CD4-positive, alpha-beta T cell treated with Interleukin-15 for 4 hours (primary cell): ENCODE measurements at places on chromosomes 2 and 18.

- DNase-seq: no peak
Measured at GRCh38 chr18:44298566-44298965, 382.1 kb upstream of the SETBP1 start.

GRCh38 chr2:48247206-48247605 is 282.7 kb upstream of the STON1 start:
- DNase-seq: no peak

- no peak for DNase-seq
Measured at GRCh38 chr2:75067506-75067905, 109.1 kb downstream of the POLE4 start.

- peak; percentile 35 for DNase-seq
Measured at GRCh38 chr18:35030277-35030989, 10.8 kb upstream of the MAPRE2 start.

DNA sequence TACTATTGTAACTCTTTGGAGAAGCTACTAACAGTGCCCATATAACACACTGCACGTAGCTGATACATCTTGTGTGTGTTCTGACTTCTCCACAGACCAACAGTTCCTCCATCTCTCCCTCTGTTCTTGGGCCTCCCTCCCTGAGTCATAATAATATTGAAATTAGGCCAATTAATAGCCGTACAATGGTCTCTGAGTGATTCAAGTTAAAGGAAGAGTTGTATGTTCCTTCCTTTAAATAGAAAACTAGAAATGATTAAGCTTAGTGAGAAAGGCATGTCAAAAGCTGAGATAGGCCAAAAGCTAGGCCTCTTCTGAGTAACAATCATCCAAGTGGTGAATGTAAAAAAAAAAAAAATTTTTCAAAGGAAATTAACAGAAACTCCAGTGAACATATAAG is 828.4 kb upstream of the CHAC2 start:
- DNase-seq: no peak

DNA sequence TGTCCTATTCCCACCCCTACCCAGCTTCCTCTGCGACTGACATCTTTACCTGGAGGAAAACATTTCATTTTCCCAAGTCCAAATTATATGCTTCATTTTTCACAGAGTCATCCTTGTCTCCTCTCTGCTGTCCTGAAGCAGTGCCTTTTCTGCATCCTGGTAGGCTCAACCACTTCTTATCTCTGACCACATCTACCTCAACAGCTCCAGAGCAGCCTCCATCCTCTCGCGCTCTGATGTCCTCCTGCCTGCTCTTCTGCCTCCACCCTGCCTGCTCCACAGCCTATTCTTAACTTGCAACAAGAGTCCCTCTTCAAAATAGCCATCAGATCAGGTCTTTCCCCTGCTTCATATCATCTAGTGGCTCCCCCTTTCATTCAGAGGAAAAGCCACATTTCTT is 457.1 kb downstream of the PARD3B start:
- no peak for DNase-seq

GRCh38 chr18:51865538-51865937 is 474.5 kb upstream of the DCC start:
- DNase-seq: no peak

- DNase-seq: no peak
Measured at GRCh38 chr18:56390626-56391025, 247.8 kb downstream of the TXNL1 start.

DNA sequence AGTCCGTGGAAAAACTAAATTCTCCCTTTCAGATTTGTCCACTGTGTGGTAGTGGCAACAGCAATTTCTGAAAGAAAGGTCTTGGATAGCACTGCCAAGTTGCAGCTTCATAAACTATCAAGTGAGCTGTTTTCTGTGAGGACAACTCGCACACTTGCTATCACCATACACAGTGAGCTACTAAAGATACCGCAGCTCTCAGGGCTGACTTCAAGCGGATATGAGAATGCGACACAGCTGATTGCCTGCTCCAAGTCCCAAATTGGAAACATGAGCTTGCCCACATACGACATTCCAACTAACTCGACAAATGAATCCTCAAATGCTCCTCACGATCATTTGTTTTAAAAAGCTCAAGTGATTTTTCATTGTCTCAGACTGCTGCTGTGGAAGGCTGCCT is 46.2 kb downstream of the E2F6 start:
- DNase-seq: no peak

DNA sequence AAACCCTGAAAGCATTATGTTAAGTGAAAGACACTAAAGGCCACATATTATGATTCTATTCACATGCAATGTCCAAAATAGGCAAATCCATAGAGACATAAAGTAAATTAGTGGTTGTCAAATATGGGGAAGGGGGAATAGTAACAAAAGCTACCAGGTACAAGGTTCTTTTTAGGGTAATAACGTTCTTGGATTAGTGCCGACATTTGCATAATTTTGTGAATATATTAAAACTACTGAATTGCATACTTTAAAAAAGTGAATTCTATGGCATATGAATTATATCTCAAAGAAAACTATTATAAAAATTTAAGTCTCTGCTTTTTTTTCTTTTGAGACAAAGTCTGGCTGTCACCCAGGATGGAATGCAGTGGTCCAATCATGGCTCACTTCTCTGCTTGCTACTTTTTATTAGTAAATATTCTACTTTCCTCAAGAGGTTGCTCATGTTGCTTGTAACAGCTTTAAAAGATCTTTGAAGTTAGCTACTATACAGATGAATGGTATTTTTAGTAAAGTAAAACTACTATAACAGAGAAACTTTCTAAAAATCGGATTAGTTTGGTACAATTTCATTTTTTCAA is 2.5 kb downstream of the SESTD1 start:
- DNase-seq: no peak

- DNase-seq: no peak
Measured at GRCh38 chr2:215994911-215995310, 18.4 kb downstream of the MREG start.

DNA sequence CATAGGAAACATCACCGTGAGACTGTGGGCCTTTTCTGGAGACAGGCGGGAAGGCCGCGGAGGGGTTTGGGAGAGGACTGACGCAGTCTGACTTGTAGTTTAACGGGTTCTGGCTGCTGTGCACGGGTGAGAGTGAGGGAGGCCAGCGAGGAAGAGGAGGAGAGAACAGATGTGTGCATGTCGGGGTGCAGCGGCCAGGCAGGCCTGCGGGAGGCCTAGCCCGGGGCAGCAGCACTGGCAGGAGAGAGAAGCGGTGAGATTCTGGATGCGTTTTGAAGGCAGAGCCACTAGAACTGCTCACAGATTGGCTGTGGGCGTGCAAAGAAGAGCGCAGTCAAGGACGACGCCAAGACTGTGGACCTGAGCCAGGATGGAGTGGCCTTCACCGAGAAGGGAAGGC is 53.9 kb downstream of the PTGR3 start:
- no peak for DNase-seq

GRCh38 chr2:241852116-241852980 is 6.3 kb downstream of the PDCD1 start:
- no peak for DNase-seq

- no peak for DNase-seq
Measured at GRCh38 chr2:64652231-64653108, 1.2 kb downstream of the SERTAD2 start.

DNA sequence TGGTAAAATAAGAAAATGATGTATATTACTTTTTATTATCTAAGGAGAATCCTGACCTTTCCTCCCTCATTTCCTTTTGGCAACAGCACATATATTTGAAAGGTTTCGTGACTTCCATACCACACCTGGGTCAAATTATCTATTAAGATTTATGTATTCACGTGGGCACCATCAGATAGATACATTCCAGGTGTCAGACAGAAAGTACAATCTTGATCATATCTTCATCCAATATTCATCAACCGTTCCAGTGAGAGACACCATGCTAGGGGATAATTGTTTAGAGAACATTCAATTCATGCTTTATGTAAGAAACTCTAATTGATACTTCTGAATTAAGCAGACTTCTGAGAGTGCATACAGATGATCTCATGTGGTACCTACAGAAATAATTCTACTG is 73.7 kb downstream of the SCN9A start:
- no peak for DNase-seq

- DNase-seq: no peak
Measured at GRCh38 chr2:103327966-103328365, 566.1 kb downstream of the TMEM182 start.

- DNase-seq: no peak
Measured at GRCh38 chr2:178860551-178860950, 53.3 kb upstream of the TTN start.

DNA sequence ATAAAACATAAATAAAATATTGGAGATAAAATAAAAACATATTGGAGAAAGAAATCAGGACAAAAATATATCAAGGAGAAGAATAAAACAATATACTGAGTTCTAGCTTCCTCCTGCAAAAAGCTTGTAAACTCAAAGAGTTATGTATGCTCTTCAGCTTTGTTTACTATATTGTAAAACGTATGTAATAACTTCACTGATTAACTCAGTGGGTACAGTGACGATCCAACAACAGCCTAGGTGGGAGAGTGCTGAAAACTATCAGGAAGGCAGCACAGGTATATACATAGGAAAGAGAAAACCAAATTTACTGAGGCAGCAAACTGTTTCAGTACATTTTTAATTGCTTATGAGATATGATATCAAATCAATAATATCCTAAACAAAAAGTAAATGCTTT is 8.3 kb downstream of the DSC2 start:
- DNase-seq: no peak

DNA sequence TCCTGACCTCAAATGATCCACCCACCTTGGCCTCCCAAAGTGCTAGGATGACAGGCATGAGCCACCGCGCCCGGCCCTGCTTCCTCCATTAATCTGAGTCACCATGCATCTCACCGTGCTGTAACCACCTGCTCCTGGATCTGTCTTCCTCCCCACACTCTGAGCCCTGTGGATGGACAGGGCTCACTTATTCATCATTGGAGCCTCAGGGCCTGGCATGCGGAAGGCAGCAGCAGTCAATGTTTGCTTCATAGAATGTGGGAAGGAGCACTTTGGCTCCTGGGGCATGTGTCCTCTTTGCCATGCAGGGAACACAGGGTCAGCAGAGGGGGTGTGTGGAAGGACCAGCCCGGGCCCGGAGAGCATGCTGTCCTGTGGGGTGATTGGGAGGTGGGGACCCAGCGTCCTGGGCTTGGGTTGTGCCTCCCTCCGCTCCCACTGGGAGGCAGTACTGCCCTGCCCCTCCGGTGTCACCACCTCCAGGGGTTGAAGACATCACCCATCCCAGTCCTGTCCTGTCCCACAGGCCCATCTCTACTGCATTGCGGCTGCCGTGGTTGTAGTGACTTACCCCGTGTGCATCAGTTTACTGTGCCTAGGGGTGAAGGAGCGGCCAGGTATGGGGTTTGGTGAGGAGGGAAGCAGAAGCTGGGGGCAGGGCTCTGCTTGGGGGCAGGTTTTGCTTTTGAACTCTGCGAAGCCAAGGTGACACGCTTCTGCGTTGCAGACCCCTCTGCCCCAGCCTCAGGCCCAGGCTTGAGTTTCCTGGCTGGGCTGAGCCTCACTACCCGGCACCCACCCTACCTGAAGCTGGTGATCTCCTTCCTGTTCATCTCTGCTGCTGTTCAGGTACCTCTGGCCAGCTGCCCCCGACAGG is 11.5 kb downstream of the MFSD2B start:
- DNase-seq: no peak

GRCh38 chr18:48694295-48694694 is 155.5 kb downstream of the CTIF start:
- no peak for DNase-seq

DNA sequence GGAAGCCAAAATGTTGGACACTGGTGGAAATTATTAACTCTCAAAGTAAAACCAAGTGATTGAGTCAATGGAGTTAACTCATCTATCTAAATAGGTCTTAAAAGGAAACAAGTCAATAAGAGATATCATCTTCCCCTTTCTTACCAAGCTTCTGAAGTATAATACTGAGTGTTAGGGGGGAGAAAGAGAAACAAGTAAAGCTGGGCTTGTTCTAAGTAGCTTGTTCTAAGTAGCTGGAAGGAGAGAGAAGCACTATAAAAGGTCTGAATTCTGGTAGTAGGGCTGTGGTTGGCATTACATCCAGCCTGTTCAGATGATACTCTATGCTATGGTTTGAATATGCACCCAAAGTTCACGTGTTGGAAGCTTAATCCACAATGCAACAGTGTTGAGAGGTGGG is 26.8 kb downstream of the YES1 start:
- DNase-seq: no peak

- no peak for DNase-seq
Measured at GRCh38 chr2:70381821-70382220, 80.0 kb upstream of the FAM136A start.

GRCh38 chr18:49747876-49748275 is 65.5 kb downstream of the ACAA2 start:
- DNase-seq: no peak

DNA sequence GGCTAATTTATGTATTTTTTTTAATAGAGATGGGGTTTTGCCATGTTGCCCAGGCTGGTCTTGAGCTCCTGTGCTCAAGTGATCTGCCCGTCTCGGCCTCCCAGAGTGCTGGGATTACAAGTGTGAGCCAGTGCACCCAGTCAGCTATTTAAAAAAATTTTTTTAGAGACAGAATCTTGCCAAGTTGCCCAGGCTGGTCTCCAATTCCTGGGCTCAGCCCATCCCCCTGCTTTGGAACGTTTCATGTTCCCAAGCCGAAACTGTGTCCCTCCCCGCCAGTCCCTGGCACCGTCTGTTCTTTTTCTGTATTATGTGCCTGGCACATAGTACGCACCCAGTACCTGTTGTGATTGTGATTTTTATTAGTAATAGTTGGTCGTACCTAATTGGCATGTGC is 63.1 kb upstream of the MGAT5 start:
- DNase-seq: no peak

DNA sequence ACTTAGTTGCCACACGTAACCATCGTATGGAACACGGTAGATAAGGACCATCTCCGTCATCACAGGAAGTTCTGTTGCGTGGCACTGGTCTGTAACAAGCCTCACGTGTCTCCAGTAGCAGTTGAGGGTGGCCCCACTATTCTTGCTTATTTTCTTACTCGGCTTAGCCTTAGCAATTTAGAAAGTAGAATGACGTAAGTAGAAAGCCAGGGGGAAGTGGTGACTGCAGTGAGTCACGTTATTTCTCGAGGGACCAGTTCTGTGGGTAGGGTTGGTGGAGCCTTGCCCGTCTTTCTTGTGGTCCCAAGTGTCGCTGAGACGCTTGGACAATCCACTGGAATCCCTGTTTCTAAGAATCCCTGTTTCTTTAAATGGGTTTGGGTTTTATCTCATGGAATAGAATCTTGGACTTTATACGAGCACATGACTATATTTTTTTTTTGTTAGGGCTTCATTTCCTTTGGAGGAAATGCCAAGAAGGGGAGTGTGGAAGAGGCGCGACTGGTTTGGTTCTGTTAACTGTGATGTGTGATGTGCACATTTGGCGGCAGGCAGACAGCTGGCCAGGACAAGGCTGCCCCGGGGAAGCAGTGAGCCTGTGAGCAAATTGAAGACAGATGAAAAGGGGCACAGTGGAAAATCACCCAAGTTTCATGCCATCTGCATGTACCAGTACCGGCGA is 96.2 kb downstream of the CABLES1 start:
- DNase-seq: peak; percentile 73

GRCh38 chr2:146366276-146366675 is 1478.6 kb upstream of the ACVR2A start:
- DNase-seq: no peak

GRCh38 chr2:220104871-220105351 is 477.5 kb downstream of the SLC4A3 start:
- DNase-seq: no peak
